ENCODE measurements at places on chromosomes 3 and 15.

GRCh38 chr3:132721479-132722164 lies 587 bp downstream of the NPHP3 start:
- DNase-seq: no peak

DNA sequence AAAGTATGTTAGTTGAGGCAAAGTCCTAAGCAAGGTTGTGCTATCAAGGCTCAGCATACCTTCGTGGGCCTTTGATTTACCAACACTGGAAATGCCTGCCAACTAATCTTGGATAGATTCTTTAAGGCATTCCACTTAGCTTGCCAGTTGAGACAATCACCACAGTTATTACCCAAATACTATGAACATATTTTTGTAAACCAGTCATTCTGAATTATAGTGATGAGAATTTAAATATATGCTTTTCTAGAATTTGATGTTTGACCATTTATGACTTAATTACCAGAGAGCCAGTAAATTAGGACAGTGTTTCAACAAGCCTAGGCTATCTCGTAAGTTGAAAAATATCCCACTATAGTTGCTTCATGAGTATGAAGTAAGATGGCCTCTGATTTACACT lies 15.5 kb downstream of the TRIM59 start:
- no peak for DNase-seq

GRCh38 chr3:58022490-58022889 lies 14.3 kb downstream of the FLNB start:
- no peak for DNase-seq

DNA sequence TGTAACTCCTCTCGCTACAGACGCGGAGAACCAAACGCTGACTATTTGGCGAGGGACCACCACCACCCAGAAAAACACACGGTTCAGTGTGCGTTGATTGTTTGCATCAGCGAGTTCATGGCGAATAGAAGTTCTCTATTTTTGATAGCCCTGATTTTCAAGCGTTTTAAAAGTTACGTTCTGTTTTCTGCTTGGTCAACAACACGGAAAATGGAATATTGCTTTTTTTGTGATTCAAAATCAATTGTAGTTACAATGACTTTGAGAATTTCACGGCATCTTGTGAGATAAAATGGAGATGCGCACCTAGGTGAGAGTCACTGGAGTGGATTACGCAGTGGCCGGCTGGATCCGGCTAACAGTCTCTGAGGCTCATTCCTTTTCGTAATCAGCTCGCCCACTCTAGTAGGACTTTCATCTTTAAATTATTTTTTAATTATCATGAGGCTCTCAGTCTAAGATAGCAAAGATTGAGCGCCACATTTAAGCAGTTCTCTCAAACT lies 54.8 kb downstream of the CCDC54 start:
- no peak for DNase-seq

DNA sequence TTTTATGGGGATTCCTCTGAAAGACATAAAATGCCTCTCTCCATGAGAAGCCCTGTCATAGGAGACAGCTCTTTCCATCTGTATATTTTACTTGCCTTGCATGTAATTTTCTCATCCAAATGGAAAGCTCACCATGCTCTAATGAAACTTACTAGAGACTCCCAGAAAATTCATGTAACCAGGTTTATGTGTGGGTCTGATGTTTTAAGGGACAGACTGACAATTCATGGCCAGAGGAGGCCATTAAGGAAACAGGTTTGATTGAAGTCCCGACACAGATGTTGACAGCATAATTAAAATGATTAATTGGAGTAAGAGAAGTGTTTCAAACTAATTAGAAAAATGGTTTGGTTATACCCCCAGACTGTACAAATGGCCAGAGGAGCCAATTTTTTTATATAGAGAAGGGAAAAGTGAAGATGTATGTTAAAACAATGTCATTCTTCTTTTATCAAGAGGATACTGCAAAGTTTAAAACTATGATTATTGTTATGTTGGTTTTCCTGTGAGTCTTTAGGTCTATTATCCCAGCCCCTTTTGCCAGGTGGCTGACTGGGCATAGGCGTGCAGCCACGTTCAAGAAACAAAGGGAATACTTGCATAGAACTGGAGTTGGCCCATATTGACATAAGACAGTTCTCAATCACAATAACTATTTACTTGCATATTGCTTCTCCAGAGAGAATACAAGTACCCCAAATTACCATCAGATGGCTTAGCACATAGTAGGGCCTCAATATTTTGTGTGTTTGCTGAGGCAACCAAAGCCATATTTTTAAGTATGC lies 64.8 kb downstream of the RBMS3 start:
- no peak for DNase-seq

DNA sequence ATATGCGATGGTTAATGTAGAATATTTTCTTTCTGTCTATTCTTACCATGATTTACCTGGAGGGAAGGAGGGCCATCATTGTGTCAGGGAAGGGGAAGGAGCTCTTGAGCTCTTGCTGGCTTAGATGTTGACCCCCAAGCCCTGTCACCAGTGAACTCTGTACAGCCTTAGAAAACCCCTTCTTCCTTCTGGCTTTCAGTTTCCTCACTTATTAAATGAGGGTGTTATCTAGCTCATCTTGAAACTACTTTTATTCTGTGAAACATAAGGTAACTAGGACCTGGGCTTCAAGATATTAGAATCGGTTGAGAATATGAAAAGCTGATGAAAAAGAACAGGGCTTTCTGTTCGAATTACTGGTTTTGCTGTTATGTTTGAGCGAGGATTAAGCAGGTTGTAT lies 25.1 kb upstream of the UTS2B start:
- no peak for DNase-seq

- DNase-seq: no peak
These were observed 98.9 kb downstream of the MAGI1 start for GRCh38 chr3:65939801-65940246.

GRCh38 chr3:170868577-170869238 lies 1.3 kb downstream of the RPL22L1 start:
- no peak for DNase-seq

GRCh38 chr15:98658831-98659699 lies 10.7 kb downstream of the IGF1R start:
- DNase-seq: no peak

- DNase-seq: no peak
These were observed 1.1 kb downstream of the TM6SF1 start for GRCh38 chr15:83108266-83109219.

DNA sequence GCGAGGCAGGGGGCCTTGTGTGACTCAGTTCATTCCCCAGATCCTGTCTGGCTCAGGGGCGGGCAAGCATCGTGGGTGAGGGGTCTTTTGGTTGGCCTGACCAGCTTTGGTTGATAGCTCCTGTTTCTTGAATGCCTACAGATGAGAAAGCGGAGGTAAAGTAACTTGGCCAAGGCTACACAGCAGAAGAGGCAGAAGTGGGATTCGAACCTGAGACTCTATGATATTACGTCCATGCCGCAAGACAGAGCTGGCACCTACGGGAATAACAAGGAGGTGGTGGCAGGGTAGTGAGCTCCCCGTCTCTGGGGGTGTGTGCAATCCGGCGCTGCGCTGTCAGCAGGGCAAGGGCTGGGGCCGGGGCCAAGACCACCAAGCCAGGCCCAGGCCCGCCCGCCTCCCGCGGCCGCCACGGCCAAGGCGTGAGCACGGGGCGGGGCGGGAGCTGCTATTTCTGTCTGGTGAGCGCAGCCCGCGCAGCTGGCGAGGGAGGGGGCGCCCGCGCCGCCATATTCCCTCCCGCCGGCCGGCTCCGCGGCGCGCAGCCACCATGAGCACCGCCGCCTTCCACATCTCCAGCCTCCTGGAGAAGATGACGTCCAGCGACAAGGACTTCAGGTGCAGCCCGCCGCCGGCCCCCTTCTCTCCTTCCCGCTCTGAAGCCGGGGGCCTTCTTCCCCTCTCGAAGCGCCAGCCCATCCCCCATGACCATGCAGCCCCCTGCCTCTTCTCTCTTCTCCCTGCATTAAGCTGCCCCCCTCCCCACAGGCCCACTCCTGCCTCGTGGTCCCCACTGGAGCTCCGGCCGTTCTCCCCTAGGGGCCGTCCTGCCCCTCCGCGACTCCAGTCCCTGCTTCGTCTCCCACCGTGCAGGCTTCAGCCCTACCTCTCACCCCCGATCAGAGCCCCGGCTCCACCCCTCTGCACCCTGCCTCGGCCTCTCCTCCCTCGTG lies at the start of gene CAND2:
Gene CAND2 (plus strand): TSS at position 510 of the 953 bp plus-strand sequence. CDS start 41 bp downstream, at position 551.
- DNase-seq: no peak

DNA sequence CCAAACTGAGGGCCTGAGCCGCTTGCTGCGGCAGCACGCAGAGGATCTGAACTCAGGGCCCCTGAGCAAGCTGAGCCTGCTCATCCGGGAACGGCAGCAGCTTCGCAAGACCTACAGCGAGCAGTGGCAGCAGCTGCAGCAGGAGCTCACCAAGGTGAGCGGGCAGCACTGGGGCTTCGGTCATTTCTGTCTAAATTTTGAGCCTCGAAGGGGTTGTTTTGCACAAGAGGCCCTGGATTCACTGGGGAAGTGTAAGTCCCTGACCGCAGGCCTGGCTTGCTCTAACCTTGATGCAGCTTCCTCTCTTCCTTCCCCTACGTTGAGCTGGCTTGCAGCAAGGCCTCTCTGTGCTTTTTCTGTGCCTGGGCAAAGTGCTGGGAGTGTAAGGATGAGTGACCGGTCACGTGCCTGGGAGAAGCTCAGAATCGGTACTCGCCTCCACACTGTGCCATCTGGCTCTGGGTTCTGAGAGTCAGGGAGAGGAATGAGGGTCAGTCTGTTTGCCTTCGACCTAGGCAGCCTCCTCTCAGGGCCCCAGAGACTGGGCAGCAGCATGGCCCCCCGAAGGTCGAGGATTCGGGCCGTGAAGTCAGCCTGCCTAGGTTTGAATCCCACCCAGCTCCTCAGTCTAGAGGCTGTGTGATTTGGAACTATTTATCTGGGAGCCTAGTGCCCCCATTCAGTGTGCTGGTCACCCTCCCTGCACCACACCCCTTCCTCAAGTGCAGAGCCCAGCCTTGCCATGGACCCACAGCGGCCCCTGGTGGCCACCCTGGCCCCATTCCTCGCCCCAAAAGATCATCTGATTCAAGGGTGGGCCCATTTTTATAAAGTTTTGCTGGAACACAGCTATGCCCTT lies 1.4 kb downstream of the FES start:
- peak; percentile 67 for DNase-seq

Measured in stimulated activated CD8-positive, alpha-beta memory T cell treated with anti-CD3 and anti-CD28 coated beads, Interleukin-7, amount 100 ng/mL, for 1 hour (primary cell).